ENCODE measurements at places on chromosomes 13 and 19.

GRCh38 chr19:29054886-29055675 lies 157.9 kb downstream of the UQCRFS1 start:
- no peaks in the 10 kb centered on the region for H3K36me3 ChIP-seq
- H3K27me3 ChIP-seq: no peaks in the 10 kb centered on the region

GRCh38 chr13:93249364-93250306 lies 23.0 kb downstream of the GPC6 start:
- no peak overlapping the region for H3K27ac ChIP-seq
- H3K27me3 ChIP-seq: no peaks in the 10 kb centered on the region
- H3K36me3 ChIP-seq: no peaks in the 10 kb centered on the region
- H3K4me3 ChIP-seq: no peak overlapping the region

DNA sequence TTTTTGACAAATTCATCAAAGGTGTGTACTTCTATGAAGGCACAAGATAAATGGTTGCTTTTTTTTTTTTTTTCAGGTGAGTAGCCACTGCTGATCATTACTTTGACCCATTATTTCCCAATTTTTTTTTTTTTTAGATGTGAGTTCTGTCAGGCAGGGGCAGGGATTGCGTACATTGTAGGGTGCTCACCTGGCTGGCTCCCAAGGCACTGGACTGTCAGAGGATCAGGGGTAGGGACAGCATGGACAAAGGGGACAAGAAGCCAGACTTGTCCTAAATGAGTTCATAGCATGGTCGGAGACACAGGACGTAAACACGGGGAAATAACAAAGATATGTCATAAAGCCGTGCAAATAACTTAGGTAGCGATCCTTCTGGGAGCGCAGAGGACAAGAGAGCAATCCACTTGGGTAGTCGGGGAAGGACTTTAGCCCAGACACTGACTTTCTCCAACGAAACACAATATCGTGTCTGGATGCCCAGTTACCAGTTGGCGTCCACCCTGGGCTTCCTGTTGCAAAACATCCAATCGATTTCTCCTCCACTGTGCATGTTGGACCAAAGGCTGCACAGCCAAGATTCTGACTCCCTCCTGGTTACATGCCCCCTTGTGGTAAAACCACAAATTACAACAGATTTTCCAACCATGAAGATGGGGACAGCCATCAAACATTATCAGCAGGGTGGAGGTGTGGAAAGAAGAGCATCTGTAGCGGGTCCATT lies 27.5 kb upstream of the KATNAL1 start:
- H3K27ac ChIP-seq: no peak overlapping the region
- peaks cover 4% of the 10 kb centered on the region for H3K4me1 ChIP-seq
- no peaks in the 10 kb centered on the region for H3K36me3 ChIP-seq
- H3K4me3 ChIP-seq: no peak overlapping the region

DNA sequence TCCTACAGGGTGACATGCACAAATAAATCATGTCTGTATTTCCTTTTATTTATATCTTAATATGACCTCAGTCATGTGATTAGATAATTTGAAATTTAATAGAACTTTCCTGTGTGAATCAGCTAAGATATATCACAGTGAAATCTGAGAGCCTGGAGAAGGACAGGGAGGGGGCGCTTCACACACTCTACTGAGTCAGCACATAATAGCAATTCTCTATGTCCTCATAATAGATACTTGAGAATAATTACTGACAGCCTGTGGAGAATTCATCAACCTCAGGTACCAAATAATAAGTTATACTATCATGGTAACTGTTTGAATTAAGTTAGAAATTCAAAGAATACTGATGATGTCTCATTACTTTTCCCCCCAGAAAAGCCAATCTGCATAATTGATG lies 98.0 kb upstream of the SLC10A2 start:
- no peaks in the 10 kb centered on the region for H3K4me1 ChIP-seq
- no peak for DNase-seq
- no peak overlapping the region for H3K4me3 ChIP-seq
- H3K36me3 ChIP-seq: no peaks in the 10 kb centered on the region

- no peaks in the 10 kb centered on the region for H3K36me3 ChIP-seq
- no peaks in the 10 kb centered on the region for H3K27me3 ChIP-seq
- no peak overlapping the region for H3K27ac ChIP-seq
- no peak overlapping the region for H3K4me3 ChIP-seq
- H3K4me1 ChIP-seq: no peaks in the 10 kb centered on the region
- DNase-seq: no peak
Observed at GRCh38 chr13:79423340-79423739, 17.3 kb upstream of the RBM26 start.

Measured in thyroid gland (tissue), 4 donors.